Gastrocnemius medialis (tissue), 4 donors: ENCODE measurements at places on chromosomes 3 and 15.

- no peak overlapping the region for H3K4me3 ChIP-seq
- H3K4me1 ChIP-seq = no peaks in the 10 kb centered on the region
- no peak for DNase-seq
- H3K27ac ChIP-seq = no peak overlapping the region
These were observed 167.9 kb downstream of the BBX start for GRCh38 chr3:107690522-107691138.

DNA sequence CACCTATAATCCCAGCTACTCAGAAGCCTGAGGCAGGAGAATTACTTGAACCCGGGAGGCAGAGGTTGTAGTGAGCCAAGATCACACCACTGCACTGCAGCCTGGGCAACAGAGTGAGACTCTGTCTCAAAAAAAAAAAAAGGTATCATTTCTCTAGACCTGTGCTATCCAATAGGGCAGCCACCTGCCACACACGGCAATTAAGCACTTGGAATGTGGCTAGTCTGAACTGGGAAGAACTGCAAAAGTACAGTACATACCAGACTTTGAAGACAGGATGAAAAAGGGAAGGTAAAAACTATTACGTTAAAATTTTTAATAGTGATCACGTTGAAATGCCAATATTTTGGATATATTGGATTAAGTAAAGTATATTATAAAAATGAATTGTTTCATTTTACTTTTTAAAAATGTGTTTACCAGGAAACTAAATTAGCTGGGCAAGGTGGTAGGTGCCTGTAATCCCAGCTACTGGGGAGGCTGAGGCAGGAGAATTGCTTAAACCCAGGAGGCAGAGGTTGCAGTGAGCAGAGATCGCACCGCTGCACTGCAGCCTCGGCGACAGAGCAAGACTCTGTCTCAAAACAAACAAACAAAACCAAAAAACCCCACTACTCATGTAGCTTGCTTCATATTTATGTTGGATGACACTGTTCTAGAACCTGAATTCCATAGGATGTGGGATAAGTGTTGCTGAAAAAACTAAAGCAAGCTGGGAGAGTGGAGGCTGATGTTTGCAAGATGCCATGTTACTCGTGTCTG, 2.3 kb downstream of the CYP8B1 start:
- no peak for DNase-seq
- H3K4me3 ChIP-seq = no peak overlapping the region
- peaks cover 5% of the 10 kb centered on the region for H3K4me1 ChIP-seq
- H3K36me3 ChIP-seq = no peaks in the 10 kb centered on the region
- H3K27ac ChIP-seq = no peak overlapping the region

- no peak overlapping the region for H3K4me3 ChIP-seq
- no peaks in the 10 kb centered on the region for H3K36me3 ChIP-seq
- H3K27ac ChIP-seq = no peak overlapping the region
These were observed 98.3 kb downstream of the ANO10 start for GRCh38 chr3:43523454-43524053.

- H3K4me3 ChIP-seq = no peak overlapping the region
- H3K27ac ChIP-seq = peak overlapping the region; percentile 97
- no peak for DNase-seq
- no peaks in the 10 kb centered on the region for H3K36me3 ChIP-seq
These were observed 7.7 kb downstream of the SLC6A6 start for GRCh38 chr3:14410106-14410502.

- H3K27me3 ChIP-seq = no peaks in the 10 kb centered on the region
- H3K4me1 ChIP-seq = peaks cover 19% of the 10 kb centered on the region
- no peak overlapping the region for H3K27ac ChIP-seq
- H3K36me3 ChIP-seq = peaks cover 30% of the 10 kb centered on the region
- no peak for DNase-seq
- H3K4me3 ChIP-seq = no peak overlapping the region
These were observed 19.3 kb upstream of the GPX1 start for GRCh38 chr3:49377483-49377882.

DNA sequence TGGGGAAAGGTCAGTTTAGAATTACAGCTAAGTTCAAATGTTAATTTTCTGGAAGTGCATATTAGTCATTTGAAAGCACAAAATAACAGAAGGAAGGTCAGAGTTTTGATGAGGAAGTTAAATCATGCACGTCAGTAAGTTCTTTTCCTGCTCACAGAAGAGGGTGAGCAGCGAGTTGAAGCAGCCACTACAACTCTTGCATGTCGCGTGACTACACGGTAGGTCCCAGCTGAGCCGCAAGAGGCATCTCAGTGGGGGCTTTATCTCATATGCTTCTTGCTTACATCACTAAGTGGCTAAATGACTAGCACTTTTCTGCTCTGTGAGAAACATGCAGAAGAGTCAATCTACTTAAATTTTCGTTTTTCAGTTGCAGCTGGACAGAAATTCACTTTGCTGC, 21.3 kb upstream of the SEC62 start:
- no peaks in the 10 kb centered on the region for H3K27me3 ChIP-seq
- no peak overlapping the region for H3K27ac ChIP-seq
- DNase-seq = no peak
- no peaks in the 10 kb centered on the region for H3K36me3 ChIP-seq
- H3K4me1 ChIP-seq = no peaks in the 10 kb centered on the region

GRCh38 chr3:84961011-84961410, 2.2 kb downstream of the CADM2 start:
- peaks cover 20% of the 10 kb centered on the region for H3K27me3 ChIP-seq

DNA sequence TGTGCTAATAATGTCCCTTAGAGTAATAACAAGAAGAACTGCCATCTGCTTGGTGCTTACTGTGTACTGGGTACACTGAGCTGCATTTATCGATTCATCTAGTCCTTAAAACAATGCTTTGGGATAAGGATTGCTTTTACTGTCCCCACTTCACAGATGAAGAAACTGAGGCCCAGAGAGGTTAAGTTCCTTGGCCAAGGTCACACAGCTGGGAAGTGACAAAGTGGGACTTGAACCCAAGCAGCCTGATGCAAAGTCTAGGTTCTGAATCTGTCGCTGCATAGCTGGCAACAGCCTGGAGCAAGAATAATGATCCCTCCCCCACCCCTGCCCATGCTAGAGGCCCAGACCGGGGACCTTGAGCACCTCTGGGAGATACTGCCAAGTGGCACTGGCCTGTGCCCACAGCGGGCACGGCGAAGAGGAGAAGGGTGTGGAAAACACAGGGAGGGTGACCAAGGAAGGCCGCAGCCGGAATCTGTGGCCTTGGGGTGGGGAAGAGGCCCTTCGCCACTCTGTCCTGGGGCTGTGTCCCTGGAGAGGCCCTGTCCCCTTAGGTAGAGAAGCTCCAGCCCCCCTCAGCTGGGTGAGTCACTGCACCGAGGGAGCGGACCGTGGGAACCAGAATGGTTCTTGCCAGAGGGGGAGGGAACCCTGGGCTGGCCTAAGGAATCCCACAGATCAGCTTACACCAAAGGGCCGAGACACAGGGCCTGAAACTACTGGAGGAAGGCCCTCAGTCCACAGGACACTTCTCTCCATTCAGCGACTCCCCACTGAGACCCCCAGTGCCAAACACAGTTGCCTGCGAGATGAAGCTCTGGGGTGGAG, 3.5 kb downstream of the PLXND1 start:
- H3K4me3 ChIP-seq = peak overlapping the region; percentile 66
- peak overlapping the region; percentile 86 for H3K27ac ChIP-seq
- H3K27me3 ChIP-seq = peaks cover 15% of the 10 kb centered on the region
- peak; percentile 52 for DNase-seq
- H3K36me3 ChIP-seq = no peaks in the 10 kb centered on the region

GRCh38 chr15:93047621-93048425, 41.2 kb downstream of the RGMA start:
- H3K4me3 ChIP-seq = no peak overlapping the region
- no peaks in the 10 kb centered on the region for H3K27me3 ChIP-seq
- peaks cover 2% of the 10 kb centered on the region for H3K4me1 ChIP-seq
- no peak for DNase-seq
- H3K27ac ChIP-seq = no peak overlapping the region

GRCh38 chr3:144652573-144652972, 681.0 kb downstream of the DIPK2A start:
- no peaks in the 10 kb centered on the region for H3K36me3 ChIP-seq
- H3K4me1 ChIP-seq = no peaks in the 10 kb centered on the region
- no peak for DNase-seq
- no peak overlapping the region for H3K4me3 ChIP-seq
- H3K27ac ChIP-seq = no peak overlapping the region

DNA sequence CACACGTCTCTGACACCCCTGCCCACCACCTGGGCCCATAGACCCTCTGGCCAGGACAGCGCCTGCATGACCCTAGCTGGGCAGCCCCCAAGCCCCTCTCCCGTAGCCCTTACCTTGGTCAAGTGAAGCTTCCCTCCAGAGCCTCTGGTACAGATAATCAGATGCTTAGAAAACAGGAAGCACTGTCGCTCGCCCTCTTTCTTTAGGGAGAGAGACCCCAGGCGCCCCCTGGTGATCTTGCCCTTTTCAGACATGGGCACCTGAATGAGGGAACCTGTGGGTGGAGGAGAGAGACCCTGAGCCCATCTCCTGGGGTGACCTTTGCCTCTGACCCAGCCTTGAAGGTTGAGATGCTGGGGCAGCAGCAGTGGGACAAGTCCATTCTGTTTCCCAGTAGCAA, 65.4 kb downstream of the RASGRF1 start:
- no peak overlapping the region for H3K27ac ChIP-seq
- no peak overlapping the region for H3K4me3 ChIP-seq
- no peaks in the 10 kb centered on the region for H3K36me3 ChIP-seq
- no peaks in the 10 kb centered on the region for H3K4me1 ChIP-seq
- DNase-seq = no peak

DNA sequence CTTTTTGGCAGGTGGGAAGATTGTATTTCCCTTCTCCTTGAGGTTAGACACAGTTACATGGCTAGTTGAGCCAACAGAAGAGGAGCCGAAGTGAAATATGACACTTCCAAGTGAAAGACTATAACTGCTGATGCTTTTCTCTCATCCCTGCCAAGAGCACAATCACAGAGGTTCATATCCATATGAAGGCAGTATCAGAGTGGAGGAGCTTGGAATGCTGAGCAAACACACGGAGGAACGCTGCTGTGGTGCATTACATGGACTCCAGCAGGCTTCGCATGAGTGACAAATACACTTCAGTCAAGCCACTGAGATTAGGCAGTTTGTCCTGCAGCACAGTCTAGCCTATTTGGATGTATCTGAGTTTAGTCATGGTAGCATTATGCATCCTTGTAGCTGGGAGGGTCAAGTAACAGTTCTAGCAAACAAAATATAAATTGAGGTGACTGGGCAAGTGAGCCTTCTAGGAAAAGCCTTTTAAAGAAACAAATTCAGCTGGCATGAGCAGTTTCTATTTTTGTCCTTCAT, 5.4 kb downstream of the IQCF6 start:
- no peaks in the 10 kb centered on the region for H3K4me1 ChIP-seq
- H3K27me3 ChIP-seq = no peaks in the 10 kb centered on the region
- no peak overlapping the region for H3K4me3 ChIP-seq
